ENCODE measurements at places on chromosomes 1 and 21.

GRCh38 chr1:26791148-26791547, 3.4 kb downstream of the PIGV start:
- no peak for DNase-seq

- no peak for DNase-seq
Observed at GRCh38 chr1:55747408-55747841, 532.3 kb upstream of the USP24 start.

- DNase-seq = no peak
Observed at GRCh38 chr1:8357329-8358101, 39.6 kb downstream of the SLC45A1 start.

- DNase-seq = no peak
Observed at GRCh38 chr1:11318982-11319381, 46.0 kb downstream of the UBIAD1 start.

- no peak for DNase-seq
Observed at GRCh38 chr1:212225871-212226302, 59.3 kb upstream of the PPP2R5A start.

GRCh38 chr1:155218854-155219591, 10.5 kb downstream of the MTX1 start:
- DNase-seq = no peak

DNA sequence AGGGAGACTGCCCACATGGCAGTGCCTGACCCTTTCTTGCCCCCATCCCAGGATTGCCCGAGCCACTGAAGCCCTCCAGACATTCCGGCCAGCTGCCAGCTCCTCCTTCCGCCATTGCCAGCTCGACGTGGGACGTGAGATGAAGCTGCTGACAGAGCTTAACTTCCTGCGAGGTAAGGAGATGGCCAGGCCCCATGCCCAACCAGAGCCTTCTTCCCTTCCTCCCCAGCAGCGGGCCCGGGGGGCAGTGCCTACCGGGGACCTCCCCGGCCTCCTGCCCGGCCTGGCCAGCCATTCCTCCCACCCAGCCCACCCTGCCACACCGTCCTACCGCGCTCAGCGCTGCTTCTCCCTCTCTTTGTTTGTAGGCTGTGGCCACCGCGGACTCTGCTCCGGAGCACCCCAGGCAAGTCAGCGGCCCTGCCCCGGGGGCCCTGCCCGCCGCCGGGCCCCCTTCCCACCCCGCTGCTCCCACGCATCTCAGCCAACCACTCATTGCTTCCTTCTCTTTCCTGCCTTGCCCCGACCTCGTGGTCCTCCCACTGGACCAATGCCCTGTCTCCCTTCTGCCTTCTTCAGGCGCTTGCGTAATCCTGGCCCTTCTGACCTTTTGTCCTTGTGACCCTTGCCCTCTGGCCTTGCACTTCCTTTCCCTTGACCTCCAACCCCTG, 4.9 kb downstream of the TRIM46 start:
- peak; percentile 35 for DNase-seq

GRCh38 chr1:21703318-21703963, 34.3 kb upstream of the RAP1GAP start:
- DNase-seq = peak; percentile 52

- no peak for DNase-seq
Observed at GRCh38 chr1:221439008-221439746, 302.7 kb downstream of the DUSP10 start.

- DNase-seq = no peak
Observed at GRCh38 chr1:155170101-155170785, 2.9 kb downstream of the KRTCAP2 start.

- DNase-seq = no peak
Observed at GRCh38 chr1:230548357-230548756, 93.9 kb upstream of the COG2 start.
